CD4-positive, alpha-beta T cell treated with Interleukin-6 at 100 ng/mL for 8 hours (primary cell): ENCODE measurements at places on chromosomes 4 and X.

DNA sequence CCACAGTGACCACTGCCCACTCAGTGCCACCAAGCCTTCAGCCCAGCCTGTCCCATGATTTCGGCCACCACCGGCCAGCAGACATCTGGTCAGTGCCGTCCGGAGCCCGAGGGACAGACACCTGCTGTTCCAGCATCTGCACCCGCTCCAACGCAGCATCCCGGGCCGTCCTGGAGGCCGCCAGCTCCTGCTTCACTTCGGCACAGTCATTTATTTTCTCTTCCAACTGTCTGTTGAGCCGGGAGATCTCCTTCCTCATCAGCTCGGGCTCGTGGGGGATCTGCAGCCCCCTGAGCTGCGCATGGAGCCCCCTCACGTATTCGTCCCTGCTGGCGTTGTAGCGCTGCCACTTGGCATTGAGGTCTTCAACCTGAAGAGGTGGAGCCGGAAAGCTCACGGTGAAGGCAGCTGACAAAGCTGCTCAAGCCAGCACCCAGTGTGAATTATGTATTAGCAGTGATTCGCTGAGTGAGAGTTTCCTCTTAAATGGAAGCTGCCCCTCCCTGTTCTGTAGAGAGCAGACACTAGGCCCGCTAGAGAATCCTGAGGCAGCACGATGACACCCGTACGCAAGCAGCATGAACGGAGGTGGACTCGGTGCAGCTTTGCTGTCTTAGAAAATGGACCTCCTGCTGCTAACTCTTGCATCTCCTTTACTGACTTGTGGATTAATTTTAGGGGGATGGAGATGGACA lies 11.4 kb downstream of the TNIP2 start:
- no peak for DNase-seq

GRCh38 chr4:147101678-147102077 lies 156.0 kb upstream of the TTC29 start:
- no peak for DNase-seq

DNA sequence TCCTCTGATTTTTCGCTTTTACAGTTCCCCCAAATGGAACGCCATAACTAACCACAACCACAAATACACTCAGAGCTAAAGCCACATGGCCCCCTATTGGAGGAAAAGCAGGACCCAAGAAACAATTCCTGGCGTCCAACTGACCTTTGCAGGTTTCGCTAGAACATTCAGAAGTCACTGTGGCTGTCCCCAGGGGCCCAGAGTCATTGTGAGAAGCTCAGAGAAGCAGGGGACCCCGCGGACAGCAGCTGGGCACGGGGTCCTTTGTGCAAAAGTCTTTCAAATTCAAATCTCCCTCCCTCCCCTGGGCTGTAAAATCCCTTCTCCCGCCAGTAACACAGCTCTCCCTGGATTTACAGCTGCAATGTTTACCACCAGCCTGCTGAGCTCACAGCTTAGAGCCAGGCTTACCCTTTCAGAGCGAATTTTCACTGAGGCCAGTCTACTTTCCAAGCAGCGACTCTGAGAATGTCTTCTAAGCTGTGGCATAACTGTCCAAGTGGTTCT lies 214.8 kb downstream of the CRLF2 start:
- no peak for DNase-seq

GRCh38 chr4:38034986-38035882 lies 75.0 kb downstream of the PTTG2 start:
- DNase-seq, result peak; percentile 55

DNA sequence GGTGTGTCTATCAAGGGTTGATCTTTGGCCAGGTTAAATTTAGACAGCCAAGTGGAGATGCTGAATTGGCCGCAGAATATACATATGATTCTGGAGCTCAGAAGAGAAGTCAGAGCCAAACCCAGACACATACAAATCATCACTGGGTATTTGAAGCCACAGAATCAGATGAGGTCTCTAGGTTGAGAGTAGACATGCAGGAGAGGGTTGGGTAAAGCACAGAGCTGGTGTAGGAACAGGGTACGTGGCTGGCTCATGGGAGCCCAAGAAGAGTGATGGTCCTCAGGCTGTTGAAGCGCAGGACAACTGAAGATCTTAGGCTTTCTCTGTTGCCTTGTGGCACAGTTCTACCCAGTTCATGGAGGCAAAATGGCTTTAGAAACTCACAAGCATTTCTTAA lies 37.7 kb downstream of the ADAMTS3 start:
- DNase-seq, result no peak

DNA sequence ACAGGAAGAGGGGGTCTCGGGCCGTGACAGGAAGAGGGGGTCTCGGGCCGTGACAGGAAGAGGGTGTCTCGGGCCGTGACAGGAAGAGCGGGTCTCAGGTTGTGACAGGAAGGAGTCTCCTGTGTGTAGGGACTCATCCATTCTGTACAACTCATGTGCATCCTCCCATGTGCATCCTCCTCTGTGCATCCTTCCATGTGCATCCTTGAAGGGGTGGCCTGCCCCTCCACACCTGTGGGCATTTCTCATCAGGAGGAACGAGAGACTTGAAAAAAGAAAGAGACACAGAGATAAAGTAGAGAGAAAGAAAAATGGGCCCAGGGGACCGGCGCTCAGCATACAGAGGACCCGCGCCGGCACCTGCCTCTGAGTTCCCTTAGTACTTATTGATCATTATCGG lies 30.2 kb upstream of the PLCXD1 start:
- peak; percentile 33 for DNase-seq

DNA sequence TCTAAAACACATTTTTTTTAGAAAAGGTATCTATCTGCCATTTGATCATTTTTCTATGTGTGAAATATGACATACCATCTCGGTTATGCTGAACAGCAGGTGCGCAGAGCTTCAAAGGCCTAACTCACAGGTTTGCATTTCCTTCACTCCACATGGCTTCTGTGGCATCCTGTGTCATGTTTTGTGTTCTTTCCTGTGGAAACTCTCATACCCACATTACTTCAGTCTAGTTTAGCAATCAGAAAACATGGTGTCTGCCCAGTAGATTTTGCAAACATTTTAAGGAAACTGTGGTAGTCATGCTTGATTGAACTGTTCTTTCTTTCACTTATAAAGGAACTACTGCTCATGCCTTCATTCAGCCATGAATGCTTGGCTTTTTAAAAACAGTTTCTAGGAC lies 11.3 kb upstream of the ARAP2 start:
- peak; percentile 85 for DNase-seq

DNA sequence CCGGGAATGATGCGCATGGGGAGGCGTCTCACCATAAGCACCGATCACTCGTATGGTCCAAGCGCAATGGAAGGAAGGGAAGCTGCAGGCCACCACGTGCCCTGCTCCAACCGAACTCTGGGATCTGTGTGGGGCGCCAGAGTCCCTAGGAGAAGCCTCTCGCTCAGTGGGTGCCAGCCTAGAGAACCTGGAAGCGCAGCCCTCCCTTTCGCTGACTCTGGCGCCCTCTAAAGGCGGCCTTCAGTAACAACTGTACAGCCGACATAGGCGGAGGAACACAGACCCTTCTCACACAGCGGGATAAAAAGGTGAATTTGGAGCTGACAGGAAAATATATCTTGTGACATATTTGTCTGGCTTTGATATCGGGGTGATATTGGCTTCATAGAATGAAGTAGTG lies 76.0 kb downstream of the INTS6L start:
- peak; percentile 19 for DNase-seq

GRCh38 chr4:40280586-40280985 lies 54.5 kb upstream of the CHRNA9 start:
- DNase-seq, result no peak

DNA sequence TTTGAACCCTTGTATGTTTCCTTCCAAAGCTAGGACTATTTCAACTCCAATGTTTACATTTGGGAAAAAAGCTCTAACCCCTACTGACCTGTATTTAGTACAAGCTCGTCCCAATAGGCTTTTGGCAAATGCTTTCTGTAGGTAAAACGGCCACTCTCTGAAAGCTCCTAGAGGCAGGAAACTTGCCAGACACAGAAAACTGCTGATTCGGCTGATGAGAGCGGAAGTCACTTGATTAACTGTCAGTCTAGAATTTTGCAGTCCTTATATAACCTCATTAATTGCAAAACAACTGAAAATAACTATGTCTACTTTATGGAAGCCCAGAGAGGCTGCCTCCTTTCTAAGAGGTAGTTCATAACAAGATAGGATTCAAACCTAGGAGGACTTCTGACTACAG lies 108.1 kb downstream of the TSPAN7 start:
- DNase-seq, result peak; percentile 1

DNA sequence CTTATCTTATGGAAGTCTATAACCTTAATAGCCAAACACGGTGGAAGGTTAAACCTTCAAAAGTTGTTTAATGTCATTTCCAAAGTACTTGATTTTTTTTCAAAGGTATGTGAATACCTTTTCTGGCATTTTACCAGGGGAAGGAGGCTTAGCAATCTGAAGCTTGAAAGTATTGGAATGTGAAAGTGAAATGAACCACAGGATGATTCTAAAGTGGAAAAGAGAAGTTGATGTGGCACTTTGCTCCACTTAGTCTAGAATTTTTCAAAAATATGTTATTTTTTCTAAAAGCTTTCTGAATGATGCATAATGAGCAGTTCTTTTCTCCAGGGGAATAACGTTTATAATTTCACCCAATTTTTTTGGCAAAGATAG lies 19.2 kb downstream of the PI4K2B start:
- DNase-seq, result no peak

DNA sequence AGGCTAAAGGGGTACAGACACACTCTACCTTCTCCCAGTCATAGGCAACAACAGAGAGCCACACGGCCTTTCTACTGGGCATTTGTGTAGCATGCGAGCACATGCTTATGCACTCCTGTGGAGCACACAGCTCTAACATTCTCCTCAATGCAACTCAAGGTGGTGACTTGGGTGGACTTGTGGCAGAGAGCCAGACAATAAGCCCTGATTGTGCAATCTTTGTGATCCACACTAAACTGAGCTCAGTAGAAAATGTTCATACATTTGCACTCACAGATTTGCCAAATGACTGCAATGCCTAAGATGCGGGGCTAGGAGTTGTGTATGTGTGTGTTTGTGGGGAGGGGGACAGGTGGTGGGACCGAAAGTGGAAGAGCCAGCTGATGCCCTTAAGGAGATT lies 31.4 kb upstream of the SETD7 start:
- DNase-seq, result no peak
